Natural killer cell treated with Interleukin-12 subunit alpha and Interleukin-12 subunit beta and Interleukin-15 and Interleukin-18, amount 100 ng/mL, for 72 hours (primary cell): ENCODE measurements at places on chromosomes 1 and 21. TPM values are rescaled to one million over a fixed set of nuclear protein-coding genes. Genes with fewer than 3 reads are reported as not detected.

RAB13 gene
- total RNA-seq = 7.8 TPM

C4BPA gene
- not detected for total RNA-seq

PINK1 gene
- total RNA-seq = 3.8 TPM

SPRR2D gene
- not detected for total RNA-seq

MYCL gene
- 0.33 TPM for total RNA-seq

KCNA3 gene
- total RNA-seq = 65.7 TPM

OR2L5 gene
- total RNA-seq = not detected

OR2T11 gene
- not detected for total RNA-seq

- H3K27me3 ChIP-seq = no peaks in the 10 kb centered on the region
- no peaks in the 10 kb centered on the region for H3K4me1 ChIP-seq
- no peak overlapping the region for H3K4me3 ChIP-seq
- no peak overlapping the region for H3K27ac ChIP-seq
- DNase-seq = no peak
Measured at GRCh38 chr1:5491207-5491904, 500.9 kb downstream of the NPHP4 start.

DNA sequence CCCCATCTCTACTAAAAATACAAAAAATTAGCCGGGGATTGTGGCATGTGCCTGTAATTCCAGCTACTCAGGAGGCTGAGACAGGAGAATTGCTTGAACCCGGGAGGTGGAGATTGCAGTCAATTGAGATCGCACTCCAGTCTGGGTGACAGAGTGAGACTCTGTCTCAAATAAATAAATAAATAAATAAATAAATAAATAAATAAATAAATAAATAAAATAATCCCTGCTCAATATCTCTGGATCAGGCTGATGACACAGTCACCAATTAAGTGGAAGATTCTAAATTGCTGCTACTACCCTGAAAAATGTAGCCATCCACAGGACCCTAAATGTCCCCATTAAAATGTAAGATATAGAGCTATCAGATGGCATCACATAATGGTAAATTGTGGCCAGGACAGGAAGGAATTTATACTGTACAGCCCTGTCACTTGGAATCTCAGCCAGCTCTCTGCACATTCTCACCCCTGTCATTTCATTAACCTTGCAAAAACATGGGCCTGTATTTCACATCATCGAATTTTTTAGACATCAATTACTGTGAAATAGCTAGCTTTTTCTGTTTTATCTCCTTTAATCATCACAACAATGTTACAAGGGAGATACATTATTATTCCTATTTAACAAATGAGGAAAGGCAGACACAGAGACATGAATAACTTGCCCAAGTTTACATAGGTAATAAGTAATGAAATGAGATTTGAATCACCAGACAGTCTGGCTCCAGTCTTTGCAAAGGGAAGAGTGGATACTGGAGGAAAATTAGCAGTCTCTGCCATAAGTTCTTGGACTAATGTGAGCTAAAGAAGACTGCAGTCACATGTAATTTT, 56.7 kb upstream of the NTPCR start:
- H3K4me1 ChIP-seq = no peaks in the 10 kb centered on the region
- peaks cover 15% of the 10 kb centered on the region for H3K27me3 ChIP-seq
- no peak overlapping the region for H3K4me3 ChIP-seq
- no peak for DNase-seq
- no peak overlapping the region for H3K27ac ChIP-seq

DNA sequence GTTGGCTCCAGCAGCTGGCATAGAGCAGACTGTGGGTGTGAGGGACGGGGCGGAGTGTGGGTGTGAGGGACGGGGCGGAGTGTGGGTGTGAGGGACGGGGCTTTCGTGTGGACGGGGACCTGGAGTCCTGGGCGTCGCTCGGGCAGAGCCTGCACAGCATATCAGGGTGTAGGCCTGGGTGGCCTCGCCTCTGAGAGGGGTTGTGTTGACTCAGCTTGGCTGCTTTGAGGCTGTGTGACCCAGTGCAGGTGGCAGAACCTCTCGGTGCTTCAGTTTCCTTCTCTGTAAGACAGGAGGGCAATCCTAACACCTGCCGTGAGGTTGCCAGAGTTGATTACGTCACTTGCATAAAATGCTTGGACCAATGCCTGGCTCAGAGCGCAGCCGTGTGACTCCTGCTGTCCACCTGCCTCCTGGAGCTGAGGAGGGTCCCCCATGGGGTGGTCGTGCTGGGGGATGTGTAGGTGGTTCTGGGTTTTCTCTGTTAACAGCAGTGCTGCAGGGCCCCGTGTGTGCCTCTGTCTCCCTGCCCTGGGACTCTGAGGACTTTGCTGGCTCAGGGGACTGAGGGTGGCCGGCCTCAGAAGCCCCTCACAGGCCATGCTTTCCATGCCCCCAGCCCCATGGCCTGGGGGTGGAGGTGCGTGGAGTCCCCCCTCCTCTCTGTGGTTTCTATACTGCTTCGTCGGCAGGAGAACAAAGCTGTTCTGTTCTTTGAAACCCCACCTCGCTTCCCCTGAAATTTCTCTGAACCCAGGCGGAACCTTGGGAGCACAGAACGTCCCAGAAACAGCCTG, 15.4 kb downstream of the PDXK start:
- H3K27ac ChIP-seq = no peak overlapping the region
- H3K4me3 ChIP-seq = no peak overlapping the region
- H3K36me3 ChIP-seq = no peaks in the 10 kb centered on the region
- H3K27me3 ChIP-seq = no peaks in the 10 kb centered on the region
- peaks cover 6% of the 10 kb centered on the region for H3K4me1 ChIP-seq

DNA sequence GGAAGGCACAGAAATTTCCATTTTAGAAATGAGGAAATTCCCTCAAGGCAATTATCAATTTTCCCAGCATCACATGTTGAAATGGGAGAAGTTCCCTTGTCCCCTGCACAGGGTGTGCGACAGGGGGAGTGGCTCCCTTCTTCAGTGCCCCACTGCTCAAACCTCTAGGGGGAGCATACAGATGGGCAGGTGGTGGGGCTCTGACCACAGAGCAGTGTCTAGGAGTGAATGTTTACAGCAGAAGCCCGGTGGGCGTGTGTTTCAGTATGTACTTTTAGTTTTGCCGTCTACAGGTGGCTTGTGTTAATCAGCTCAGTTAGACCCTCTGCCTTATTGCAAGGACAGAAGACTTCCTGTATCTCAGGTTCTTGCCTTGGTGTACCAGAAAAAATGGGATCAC, 493.7 kb upstream of the PLXNA2 start:
- no peak overlapping the region for H3K4me3 ChIP-seq
- no peak for DNase-seq
- H3K4me1 ChIP-seq = no peaks in the 10 kb centered on the region
- H3K27me3 ChIP-seq = no peaks in the 10 kb centered on the region

DNA sequence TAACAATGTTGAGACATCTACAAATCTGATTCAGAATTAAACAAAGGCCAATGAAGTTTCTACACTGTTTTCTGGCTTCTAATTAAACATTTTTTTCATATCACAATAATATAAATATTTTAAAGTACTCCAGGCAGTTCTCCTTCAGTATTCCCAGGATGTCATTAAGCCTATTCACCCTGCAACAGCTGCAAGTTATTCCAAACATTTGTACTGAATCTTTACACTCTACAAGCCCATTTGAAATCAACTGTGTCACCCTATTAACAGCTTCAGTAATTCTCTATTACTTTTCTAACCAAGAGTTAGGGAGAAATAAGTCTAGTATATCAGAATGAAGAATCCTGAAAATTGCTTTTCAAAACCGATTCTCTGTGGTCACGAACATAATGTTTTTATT, 124.6 kb downstream of the OLFML2B start:
- DNase-seq = no peak
- no peak overlapping the region for H3K4me3 ChIP-seq
- H3K4me1 ChIP-seq = no peaks in the 10 kb centered on the region
- no peaks in the 10 kb centered on the region for H3K36me3 ChIP-seq
- H3K27ac ChIP-seq = no peak overlapping the region

DNA sequence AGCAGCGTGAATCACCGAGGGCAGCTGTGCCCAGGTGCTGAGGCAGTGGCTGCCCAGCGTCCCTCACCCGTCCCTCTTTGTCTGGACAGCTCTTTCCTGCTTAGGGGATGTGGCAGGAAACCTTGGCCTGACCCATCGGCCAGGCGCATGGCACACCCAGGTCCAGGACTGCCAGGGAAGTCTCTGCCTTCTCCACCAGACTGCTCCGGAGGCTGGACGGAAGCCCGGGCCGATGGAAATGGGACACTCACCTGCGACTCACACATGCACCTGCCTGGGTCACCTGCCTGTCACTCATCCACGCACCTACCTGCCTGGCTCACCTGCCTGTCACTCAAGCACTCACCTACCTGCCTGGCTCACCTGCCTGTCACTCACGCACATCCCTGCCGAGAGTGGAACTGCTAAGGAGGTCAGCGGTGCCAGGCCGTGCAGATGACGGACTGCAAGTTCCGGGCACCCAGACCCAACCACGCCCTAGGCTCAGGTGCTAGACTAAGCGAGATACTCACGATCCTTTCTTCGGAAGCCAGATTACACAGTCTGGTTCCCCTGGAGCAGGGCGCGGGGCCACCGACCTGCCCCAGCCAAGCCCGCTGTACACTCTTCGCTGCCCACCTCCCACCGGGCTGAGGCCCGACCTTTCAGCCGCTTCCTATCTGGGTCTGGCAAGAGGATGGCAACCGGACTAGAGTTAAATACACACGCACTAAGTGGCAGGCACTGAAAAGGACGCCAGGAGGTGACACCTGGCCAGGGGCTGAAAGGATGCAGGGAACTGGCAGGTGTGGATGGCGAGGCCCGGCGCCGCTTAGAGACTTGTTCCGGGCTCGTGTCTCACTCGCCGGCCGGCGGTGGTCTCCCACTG, 1.1 kb downstream of the UBE2J2 start:
- H3K27ac ChIP-seq = peak overlapping the region; percentile 26
- H3K4me3 ChIP-seq = peak overlapping the region; percentile 86
- no peaks in the 10 kb centered on the region for H3K27me3 ChIP-seq
- H3K36me3 ChIP-seq = no peaks in the 10 kb centered on the region

DNA sequence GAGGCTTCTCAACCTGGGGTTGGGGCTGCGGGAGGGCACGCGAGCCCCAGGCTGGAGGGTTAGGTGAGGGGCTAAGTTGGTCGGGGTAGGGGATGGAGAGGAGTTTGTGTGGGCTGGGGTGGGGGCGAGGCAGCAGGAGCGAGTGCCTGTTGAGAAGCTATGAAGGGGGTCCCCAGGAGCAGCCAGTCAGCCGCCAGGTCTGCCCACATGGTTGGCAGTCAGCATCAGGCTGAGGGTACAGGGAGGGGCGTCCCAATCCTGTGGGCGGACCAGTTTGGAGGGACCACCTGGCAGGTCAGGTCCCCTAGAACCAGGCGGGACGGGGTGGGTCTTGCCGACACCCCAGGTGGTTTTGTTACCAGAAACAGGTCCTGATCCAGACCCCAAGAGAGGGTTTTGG, 400 bp upstream of the TRIM17 start:
- peaks cover 16% of the 10 kb centered on the region for H3K4me1 ChIP-seq
- H3K27me3 ChIP-seq = peaks cover 7% of the 10 kb centered on the region
- H3K27ac ChIP-seq = peak overlapping the region; percentile 61
- H3K4me3 ChIP-seq = peak overlapping the region; percentile 76
- no peak for DNase-seq

DNA sequence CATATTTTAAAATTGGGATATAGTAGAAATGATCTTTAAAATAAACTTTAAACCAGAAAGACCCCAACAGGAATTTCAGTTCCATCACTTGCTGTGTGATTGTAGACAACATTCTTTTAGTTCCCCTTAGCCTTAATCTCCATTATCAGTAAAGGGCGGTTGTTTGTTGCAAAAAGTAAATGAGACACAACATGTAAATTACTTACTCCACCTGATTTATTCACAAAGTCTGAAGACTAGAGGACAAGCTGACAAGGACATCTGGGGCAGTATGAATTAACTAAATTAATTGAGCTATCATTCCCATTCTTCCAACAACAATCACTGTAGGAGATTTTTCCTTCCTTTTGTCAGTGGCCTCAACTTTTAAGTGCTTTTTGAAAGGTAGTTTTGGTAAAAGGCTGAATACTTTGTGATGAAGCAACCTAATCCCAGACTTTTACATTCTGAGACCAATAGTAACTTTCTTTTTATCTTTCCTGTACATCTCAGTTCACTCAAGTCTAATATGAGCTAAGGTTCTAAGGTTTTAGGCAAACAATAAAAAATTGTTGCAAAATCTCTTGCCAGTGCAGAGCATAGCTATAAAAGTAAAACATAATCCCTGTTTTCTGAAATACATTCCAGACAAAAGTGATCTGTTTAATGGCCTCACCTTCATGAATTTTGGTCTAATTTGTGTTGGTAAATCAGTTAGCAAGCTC, 6.2 kb downstream of the SLC19A2 start:
- H3K27me3 ChIP-seq = no peaks in the 10 kb centered on the region
- no peak for DNase-seq
- H3K36me3 ChIP-seq = no peaks in the 10 kb centered on the region

GRCh38 chr1:153661111-153661708, 2.7 kb downstream of the SNAPIN start:
- H3K4me1 ChIP-seq = peaks cover 5% of the 10 kb centered on the region
- no peak for DNase-seq
- H3K27me3 ChIP-seq = no peaks in the 10 kb centered on the region
- H3K27ac ChIP-seq = no peak overlapping the region
- H3K36me3 ChIP-seq = peaks cover 39% of the 10 kb centered on the region

DNA sequence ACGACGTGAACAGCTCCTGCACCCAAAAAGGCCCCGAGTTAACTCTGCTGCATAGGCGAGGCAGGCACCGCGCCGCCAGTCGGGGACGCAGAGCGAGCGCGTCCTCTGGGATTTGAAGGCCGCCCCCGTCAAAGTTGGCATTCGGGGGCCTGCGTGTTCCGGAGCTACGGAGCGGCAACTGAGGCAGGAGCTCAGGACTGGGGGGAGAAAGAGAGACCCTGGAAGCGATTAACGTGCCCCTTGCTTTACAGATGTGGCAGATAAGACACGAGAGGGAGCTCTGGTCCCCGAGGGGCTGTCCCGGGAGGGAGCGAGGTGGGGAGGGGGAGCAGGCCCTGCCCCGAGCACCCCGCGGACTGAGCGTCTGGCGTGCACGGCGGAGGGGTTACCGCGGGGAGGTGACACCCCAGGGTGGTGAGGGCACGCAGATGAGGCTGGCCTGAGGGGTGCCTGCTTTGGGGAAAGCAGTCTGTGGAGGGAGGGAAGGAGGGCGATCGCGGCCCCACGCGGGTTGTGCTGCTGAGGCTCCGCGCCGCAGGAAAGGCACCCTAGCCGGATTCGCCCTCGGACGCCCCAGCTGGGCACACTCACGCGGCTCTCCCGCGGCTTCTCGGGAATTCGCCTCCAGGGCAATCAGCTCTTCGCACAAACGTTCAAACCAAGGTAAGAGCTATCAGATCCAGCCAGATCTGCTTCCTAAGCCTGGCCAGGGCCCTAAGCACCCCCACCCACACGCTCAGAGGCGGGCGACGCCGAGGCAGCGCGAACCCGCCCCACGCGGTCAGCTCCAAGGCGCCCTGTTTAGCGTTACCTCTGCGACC, 26.5 kb downstream of the ACTA1 start:
- H3K4me3 ChIP-seq = peak overlapping the region; percentile 57
- no peaks in the 10 kb centered on the region for H3K36me3 ChIP-seq
- no peaks in the 10 kb centered on the region for H3K4me1 ChIP-seq
- H3K27ac ChIP-seq = no peak overlapping the region
